COR-L47 (cell line): ENCODE measurements at places on chromosomes 11 and 22.

- no peak for DNase-seq
Measured at GRCh38 chr22:35834061-35834460, 116.4 kb downstream of the APOL5 start.

- no peak for DNase-seq
Measured at GRCh38 chr22:32048069-32048468, 5.0 kb downstream of the SLC5A1 start.

DNA sequence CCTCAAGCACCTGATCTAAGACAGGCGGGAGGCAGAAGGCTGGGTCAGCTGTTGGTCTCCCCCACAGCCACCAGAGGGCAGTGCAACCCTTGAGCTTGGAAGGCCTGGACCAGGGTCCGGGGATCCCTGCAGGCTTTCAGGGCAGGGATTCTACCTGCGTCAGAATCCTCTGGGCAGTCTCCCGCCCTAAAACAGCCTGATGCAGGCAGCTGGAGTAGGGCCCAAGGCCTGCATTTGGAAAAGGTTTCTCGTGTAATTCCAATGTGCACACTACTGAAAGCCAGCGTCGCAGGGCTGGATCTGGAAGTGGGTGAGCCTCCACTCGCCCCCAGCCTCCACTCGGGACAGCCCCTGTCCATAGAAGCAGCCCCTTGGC lies 31.8 kb downstream of the BID start:
- DNase-seq = peak; percentile 46

DNA sequence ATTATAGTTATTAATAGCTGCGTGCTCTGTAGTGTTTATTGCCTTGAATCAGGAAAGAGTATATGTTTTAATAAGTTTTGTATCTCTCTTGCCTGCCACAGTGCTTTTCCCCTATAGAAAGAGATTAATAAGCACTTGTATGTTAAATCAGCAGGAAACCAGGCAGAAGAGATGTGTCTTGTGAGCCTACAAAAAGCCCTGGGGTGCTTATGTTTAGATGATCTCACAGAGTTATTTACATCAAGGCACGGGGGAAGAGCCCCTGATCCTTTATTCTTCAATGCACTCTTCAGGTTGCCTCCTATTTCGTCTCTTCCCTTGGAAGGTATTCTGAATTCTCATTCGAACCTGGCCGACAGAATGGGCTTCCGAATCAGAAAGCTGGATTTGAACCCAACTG lies 183.0 kb downstream of the MAML2 start:
- no peak for DNase-seq

GRCh38 chr11:111441443-111441842 lies 62.4 kb upstream of the POU2AF1 start:
- no peak for DNase-seq

- DNase-seq = no peak
Measured at GRCh38 chr11:45323601-45324249, 37.6 kb upstream of the SYT13 start.

DNA sequence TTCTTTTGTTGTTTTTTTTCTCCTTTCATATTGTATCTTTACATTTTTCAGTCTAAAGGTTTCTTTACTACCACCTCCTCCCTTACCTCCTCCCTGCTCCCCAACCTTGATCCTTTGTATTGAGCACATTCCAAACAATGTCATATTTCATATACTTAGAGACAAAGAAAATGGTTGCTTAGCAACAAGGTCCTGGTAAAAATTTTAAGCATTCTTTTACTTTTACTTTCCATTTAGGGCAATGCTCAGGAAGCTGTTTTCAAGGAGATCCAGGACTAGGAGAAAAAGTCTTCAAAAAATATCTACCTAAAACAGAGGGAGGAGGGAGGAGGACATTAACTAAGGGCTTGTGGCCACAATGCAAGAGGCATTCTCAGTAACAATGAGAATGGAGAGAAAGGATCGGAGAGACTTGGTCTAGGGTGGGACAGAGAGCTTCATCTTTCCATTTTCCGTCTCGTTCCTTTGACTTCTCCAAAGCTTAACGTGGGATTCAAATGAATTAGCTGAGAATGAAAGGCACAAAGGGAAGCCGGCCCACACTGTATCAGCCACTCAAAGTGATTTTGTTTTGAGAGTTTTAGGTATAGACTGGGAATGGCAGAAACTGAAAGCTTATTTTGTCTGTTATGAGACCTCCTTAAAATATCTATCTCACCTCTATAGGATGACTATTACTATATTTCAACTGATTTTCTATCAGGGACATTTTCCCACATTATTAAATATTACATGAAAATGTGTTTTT lies 455.7 kb downstream of the RAB38 start:
- DNase-seq = no peak
